ENCODE measurements at places on chromosomes 6 and 20.

GRCh38 chr6:101689156-101689555, 295.6 kb downstream of the GRIK2 start:
- no peak for DNase-seq

DNA sequence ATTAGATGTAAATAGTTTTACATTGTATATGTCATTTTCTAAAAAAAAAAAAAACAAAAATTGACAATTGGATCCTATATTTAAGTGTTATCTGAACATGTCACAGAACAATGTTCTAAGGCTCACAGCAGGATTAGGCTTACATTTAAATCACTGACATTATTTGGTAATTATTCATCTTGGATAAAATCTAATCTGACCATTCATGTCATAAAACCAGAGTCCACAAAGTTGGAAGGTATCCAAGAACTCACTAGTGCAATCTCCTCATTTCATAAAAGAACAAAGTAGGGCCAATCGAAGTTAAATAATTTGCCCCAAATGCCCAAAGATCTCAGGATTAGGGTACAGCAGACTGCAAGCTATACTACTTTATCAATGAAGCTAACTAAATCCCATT, 73.0 kb downstream of the PDSS2 start:
- no peak for DNase-seq

DNA sequence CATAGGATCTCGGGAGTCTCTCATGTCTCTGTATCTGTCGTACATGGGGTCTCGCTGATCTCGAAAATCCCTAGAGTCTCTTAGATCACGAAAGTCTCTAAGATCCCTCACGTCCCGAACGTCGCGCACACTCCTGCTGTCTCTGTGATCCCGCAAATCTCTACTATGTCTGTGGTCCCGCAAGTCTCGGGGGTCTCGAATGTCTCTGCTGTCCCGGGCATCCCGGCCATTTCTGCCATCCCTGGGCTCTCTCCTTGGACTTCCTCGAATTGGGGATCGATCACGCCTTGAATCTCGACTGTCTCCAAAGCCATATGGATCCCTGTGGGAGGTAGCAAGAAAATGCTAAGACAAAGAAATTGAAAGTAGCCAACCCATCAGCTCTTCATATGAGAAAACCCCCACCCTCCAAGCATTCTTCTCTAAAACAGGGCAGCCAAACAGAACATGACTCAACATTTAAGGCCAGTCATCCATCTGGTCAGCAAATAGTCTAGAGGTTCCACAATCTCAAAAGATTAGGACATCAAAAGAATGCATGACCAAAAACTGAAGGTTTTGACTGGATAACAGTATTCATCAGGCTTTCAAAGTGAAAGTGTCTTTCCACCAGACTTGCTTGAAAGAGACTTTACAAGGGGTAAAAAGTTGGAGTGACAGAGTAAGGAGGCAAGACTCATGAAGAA, 19.4 kb downstream of the NCOA5 start:
- no peak for DNase-seq

GRCh38 chr20:50975701-50976330, 17.2 kb downstream of the MOCS3 start:
- no peak for DNase-seq

GRCh38 chr20:60030471-60030870, 72.2 kb downstream of the CDH26 start:
- no peak for DNase-seq

GRCh38 chr6:82333781-82334180, 29.8 kb upstream of the TPBG start:
- DNase-seq, result no peak

GRCh38 chr20:21500599-21500998, 13.3 kb downstream of the NKX2-2 start:
- no peak for DNase-seq

- DNase-seq, result peak; percentile 19
Observed at GRCh38 chr20:33267701-33268100, 15.3 kb upstream of the BPIFB1 start.

DNA sequence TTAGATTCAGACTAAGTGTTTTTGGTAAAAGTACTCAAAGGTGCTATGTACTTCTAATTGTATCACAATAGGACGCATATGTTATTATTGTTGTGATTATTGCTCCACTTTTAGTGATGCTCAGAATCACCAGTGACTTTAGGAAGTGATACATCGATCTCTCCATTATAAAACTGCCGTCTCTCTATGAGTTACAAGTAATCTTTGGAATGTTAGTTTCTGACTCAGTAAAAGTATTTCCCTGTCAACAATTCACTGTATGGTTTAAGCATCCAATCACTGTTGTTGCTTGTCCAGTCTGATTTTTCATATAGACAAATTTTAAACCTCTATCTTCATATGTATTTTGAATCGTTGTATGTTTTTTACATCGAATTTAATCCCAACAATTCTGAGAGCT, 9.4 kb downstream of the DCBLD1 start:
- no peak for DNase-seq

GRCh38 chr20:10857352-10858070, 183.7 kb upstream of the JAG1 start:
- peak; percentile 74 for DNase-seq

- DNase-seq, result no peak
Observed at GRCh38 chr20:37853823-37854375, 49.0 kb upstream of the VSTM2L start.

DNA sequence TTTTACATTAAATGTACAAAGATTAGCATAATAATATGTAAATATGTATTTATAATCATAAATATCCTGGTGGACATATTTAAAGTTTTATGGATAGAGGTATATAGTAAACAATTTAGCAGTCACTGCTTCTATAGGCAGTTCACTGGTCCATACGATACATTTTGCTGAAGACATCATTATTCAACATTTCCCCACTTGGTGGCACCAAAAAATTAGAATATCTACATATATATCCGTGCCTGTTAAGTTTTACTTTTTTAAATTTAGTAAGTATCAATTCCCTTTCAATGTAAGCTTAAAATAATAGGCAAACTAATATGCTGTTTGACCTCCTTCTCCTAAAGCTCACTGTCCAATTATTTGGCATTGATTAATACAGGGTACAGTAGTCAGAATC, 64.2 kb downstream of the LMBRD1 start:
- DNase-seq, result peak; percentile 64

- DNase-seq, result no peak
Observed at GRCh38 chr6:111727041-111727440, 121.4 kb upstream of the TRAF3IP2 start.

GRCh38 chr6:63572747-63573075, 431 bp downstream of the LOC128125822 start:
- DNase-seq, result no peak

GRCh38 chr6:42404484-42404883, 47.2 kb downstream of the TRERF1 start:
- peak; percentile 85 for DNase-seq

DNA sequence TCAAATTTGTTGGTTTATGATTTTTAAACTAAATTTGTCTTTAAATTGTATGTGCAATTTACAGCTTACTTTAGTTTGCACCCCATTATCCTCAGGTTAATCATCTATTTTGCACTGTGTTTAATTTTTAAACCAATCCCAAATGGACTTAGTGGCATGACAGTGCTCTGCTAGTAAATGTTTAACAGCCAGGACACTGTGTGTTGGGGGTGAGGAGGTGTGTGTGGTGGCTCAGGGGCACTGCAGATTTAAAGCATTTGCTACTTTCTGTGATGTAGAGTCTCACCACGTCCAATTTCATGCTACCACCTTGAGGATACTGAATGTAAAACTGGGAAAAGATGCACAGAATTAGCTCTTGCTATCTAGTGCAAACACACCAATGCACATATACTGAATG, 225.7 kb downstream of the HAO1 start:
- DNase-seq, result no peak

GRCh38 chr6:14270925-14271788, 153.6 kb downstream of the CD83 start:
- peak; percentile 83 for DNase-seq

DNA sequence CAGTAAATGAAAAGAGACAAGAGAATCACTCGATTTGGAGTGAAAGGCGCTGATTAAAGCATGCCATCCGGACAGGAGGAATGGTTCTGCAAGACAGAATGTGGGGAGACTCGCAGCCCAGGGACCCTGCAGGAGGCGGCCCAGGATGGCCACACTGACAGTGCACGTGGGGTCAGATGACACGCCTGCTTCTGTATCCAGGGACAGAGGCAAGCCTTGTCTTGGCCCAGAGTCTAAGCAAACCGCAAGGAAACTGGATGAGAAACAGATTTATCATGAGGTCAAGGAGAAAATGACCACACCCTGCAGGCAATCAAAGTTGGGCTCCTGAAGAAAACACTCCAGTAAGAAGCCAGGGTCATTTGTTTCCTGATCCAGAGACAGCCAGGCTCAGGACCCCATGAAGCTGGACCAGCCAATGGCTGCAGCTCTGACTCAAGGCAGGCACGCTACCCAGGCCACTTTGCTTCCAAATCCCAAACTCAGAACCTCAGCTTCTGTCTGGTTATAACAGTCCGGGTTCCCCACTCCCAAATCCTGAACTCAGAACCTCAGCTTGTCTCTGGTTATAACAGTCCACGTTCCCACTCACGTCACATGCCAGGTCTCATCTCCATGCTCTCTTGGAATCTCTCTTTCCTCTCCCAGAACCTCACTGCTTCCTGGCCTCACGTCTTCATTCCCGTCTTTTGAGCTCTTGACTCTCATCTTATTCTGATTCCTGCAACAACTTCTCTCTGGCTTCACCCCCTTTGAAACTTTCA, 144.9 kb upstream of the THBS2 start:
- no peak for DNase-seq

GRCh38 chr6:52217761-52218160, 26.5 kb downstream of the IL17F start:
- DNase-seq, result no peak
